Upper lobe of right lung (tissue), 1 donor: ENCODE measurements at places on chromosomes 5 and 9. TPM values are rescaled to one million over a fixed set of nuclear protein-coding genes. Genes with fewer than 3 reads are reported as not detected.

GRCh38 chr9:74887041-74887980 lies at the start of gene TRPM6:
TRPM6 (minus strand) TSS chr9:74887921; CDS start chr9:74887856, 65 bp downstream.
- DNase-seq, result peak; percentile 92

DNA sequence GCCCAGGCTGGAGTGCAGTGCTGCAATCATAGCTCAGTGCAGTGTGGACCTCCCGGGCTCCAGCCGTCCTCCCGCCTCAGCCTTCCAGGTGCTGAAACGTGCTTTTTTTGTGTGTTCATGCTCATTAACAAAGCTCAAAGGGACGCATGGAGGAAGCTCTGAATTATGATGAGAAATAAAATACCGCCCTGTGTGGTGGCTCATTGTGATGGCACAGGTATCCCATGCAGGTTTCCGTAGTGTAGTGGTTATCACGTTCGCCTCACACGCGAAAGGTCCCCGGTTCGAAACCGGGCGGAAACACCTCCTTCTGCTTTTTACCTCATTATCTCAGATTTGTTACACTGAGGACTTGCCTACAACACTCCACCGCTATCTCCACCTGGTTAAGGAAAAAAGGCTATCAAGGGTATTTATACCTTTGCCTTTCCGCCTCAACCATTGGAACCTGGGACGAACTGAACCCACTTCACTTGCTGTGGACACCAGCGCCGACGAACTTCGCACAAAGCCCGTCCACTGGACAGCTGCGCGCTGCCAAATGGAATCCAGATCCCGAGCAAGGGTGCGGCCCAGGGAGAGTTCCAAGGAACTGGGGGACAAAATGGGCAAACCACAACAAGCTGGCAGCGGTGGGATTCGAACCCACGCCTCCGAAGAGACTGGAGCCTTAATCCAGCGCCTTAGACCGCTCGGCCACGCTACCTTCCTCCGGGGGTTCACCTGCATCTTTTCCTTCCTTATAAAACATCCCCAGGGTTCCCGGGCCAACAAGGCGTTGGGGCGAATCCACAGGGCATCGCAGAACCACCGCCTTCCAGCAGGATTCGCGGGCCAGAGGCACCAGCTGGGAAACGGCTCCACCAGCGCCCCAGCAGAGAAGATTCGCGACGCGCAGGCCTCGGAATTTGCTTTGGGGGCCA lies 26.3 kb downstream of the OR2V2 start:
- no peak for DNase-seq

DNA sequence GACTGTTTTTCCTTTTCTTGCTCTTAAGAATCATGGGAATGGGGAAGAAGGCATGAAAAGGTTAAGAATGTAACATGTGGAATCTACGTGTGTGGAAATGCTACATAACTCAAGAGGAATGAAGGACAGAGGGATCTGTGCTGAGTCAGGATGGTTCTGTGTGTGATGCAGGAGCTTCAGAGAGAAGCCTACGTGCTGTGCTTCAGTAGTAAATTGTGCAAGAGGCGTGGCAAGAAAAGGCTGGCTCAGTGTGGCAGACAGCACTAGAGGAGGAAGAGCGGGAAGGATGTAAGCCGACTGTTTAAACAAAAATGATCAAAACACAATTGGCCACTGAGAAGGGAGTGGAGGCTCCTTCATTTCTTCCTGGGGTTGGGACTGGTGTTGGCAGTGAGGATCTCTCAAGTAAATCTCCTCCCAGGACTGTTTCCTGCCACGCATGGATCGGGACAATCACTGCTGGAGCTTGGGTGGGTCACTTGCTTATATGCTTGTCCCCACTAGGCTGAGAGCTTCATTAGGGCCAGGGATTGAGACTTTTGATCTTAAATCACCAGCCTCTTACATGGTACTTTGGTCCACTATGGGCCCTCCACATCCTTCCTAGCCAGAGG lies 59.4 kb upstream of the BASP1 start:
- DNase-seq, result no peak

GRCh38 chr9:14978022-14979000 lies 68.1 kb upstream of the FREM1 start:
- DNase-seq, result no peak

DNA sequence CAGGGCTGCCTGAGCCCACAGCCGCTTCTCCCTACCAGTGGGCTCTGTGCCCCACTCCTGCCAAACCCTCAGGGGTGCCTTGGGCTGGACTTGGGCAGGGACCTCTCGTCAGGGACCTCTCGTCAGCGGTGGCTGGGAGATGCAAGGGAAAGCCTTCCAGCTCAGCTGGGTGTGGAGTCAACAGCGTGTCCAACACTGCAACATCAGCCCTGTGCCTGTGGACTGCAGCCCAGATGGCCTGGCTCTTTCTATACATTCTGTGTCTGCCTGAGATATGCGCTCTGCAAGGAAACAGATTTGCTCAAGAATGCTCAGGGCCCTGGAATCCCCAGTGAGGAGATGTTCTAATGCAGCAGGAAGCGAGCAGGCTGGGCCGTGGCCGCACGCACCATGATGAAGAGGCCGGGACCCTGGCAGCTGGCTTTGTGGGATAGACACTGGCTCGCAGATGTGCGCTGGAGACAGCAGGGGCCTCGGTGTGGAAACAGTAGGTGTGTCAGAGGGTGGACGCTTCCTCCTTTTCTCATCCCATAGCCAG lies 85.0 kb upstream of the COL5A1 start:
- DNase-seq, result peak; percentile 49

DNA sequence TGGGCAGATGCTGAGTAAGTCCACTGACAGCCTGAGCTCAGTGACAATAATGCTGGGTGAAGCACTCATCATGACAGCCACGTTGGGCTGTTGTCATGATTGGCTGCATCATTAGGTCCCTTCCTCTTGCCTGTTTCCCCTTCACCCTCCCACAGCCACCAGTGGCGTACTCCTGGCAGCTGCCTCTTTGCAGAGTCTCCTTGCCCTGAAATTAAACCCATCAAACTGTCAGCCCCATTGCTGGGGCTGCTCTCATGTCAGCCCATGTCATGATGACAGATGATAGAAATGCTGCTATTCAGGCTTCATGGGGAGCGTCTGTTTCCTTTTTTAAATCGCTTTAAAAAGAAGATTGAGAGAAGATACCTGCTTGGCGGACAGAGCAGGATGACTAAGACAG lies 327.4 kb downstream of the AGTPBP1 start:
- no peak for DNase-seq

- no peak for DNase-seq
Observed at GRCh38 chr5:92543201-92543600, 1037.8 kb downstream of the NR2F1-AS1 start.

DNA sequence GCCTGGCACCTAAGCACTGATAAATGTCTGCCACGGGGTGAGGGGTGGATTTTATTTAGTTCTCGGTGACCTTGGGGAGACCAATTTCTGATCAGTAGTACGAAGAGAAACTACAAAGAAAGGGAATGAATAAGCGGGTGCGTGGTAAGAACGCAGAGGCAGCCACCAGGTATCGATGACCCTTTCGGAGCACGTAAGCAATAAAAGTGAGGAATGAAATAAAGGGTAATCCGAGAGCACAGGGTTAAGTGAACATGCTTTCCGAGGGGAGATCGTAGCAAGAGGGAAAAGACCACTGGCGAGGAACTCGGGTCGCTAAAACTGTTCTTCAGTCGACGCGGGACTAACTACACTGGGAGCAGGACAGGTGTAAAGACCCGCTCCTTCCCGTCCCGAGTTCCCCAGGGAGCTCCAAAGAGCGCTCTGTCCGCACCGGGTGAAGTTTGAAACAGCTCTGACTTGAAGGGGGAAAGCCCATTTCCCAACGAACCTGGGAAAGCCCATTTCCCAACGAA lies 1.1 kb downstream of the ELOVL7 start:
- no peak for DNase-seq

DNA sequence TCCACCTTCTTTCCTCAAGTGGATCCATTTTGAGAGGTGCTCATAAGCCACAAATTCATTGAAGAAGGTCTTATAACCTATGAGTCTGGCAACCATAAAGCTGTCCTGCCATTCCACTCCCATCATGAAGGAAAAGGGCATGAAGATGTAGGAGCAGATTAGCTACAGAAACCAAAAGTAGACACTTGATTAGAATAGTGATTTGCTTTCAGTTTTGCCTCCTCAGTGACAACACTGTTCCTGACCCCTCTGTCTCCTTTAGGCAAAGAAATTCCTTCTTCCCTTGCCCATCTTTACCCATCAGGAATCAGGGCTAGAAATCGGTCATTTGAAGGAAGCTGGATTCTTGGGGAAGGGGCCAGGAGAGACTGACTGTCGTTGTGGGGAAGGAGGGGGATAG lies 55.2 kb downstream of the SLC28A3 start:
- no peak for DNase-seq

GRCh38 chr5:156764176-156764971 lies 85.7 kb upstream of the PPP1R2B start:
- DNase-seq, result no peak

DNA sequence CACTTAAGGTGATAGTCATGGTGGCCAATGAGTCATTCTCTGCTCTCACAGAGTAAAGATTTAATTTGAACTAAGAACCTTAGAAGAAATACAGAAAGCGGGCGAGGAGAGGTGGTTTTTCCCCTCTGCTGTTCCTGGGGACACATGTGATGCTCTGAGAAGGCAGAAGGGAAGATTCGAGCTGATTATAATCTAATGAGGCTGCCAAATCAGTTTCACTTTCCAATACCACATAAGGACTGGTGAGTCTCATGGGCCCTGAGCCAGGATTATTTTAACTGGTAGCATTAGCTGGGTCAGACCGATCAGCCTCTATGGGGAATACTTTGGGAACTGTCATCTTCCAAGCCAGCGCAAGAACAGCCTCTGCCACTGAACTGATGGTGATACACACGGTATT lies 116.5 kb downstream of the SLC1A3 start:
- no peak for DNase-seq

DNA sequence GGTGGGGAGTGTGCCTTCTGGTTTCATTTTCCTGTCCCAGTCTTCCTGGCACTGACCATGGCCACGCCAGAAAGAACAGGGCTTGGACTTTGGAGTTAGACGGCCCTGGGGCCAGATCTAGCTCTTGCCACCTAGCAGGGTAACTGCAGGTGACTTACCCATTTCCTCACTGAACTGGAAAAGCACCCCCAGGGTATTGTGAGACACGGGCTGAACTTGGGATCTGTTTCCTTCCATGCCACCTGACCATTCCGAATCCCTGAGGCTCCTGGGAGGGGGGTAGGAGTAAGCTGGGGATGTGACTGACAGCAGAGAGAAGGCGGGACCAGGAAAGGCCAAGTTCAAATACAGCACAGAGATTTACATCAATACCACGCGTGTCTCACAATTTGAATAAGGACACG lies 9.4 kb downstream of the HNRNPAB start:
- no peak for DNase-seq

DNA sequence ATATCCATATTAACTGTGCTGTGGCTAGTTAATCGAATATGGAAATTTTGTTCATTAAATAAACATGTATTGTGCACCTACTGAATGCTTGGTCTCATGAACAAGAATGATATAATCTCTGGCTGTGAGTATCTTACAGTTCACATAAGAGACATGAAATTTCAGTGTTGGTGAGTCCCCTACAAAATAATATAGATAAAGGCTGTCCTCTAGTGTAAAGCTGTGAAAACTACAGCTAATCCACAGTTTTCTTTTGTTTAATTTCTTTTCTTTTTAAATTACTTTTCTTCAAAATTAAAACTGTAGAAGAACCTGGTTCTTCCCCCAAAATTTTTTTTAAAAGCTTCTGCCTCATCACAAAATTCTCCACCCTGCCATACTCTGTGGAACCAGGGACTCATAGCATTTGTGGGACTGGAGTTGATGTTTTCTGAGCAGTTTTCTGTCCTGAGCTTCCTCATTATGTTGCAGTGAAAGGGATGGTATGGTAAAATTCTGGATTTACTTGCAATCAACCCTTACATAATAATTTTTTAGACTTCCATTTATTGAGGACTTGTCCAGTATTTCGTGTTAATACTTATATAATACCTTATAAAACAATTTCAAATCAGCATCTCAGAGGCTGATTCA lies 135.0 kb downstream of the STK32A start:
- DNase-seq, result no peak

GRCh38 chr5:20102293-20102692 lies 114.3 kb upstream of the CDH18 start:
- no peak for DNase-seq

Gene BTNL3
- not detected for total RNA-seq

Gene C5orf47
- total RNA-seq, result not detected

Gene CCDC127
- 5.5 TPM for total RNA-seq
